Activated CD8-positive, alpha-beta memory T cell treated with anti-CD3 and anti-CD28 coated beads for 48 hours (primary cell): ENCODE measurements at places on chromosomes 12 and 14.

- DNase-seq = no peak
Observed at GRCh38 chr12:124861492-124861891, 2.2 kb downstream of the SCARB1 start.

DNA sequence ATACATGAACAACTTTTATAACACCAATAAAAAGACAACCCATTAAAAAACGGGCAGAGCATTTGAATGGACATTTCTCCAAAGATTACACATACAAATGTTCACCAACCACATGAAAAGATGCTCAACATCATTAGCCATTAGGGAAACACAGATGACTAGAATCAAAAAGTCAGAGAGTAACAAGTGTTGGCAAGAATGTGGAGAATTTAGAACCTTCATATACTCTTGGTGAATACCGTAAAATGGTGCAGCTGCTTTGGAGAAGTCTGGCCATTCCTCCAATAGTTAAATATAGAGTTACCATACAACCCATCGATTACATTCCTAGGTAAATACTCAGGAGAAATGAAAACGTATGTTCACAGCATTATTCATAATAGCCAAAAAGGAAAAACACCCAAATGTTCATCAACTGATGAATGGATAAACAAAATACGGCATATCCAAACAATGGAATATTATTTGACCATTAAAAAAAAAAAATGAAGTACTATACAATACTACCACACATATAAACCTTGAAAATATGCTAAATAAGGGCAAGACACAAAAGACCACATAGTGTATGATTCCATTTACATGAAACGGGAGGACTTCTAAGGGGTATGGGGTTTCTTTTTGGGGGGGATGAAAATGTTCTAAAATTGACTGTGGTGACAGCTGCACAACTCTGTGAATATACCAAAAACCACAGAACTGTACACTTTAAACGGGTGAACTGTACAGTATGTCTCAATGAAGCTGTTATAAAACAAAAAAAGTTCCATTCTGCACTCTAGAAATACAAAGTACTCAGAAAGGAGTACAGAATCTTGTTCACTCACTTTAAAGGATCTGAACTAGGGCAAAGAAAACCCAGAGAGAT is 3.2 kb downstream of the CORO1C start:
- no peak for DNase-seq

GRCh38 chr14:93976477-93977057 is at the start of gene ASB2:
Gene ASB2, minus strand, starts transcription at chr14:93976570. Its CDS starts 12,031 bp downstream, at chr14:93964539.
- no peak for DNase-seq

DNA sequence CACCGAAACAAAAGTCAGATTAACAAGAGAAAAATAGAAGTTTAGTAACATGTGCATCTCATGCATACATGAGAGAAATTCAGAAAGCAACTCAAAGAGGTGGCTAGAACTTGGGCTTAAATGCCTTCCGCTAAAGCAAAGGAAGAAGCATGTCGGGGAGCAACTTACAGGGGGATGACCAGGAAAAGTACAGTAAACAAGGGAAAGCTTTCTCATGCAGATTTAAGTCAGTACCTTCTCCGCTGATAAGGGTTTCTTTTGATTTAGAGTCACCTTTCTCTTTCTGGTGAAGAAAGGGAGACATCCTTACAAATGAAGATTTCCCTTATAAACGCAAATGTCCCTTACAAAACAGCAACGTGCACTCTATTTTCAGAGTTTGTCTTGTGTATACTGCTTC is 6.0 kb upstream of the RNASE6 start:
- no peak for DNase-seq

DNA sequence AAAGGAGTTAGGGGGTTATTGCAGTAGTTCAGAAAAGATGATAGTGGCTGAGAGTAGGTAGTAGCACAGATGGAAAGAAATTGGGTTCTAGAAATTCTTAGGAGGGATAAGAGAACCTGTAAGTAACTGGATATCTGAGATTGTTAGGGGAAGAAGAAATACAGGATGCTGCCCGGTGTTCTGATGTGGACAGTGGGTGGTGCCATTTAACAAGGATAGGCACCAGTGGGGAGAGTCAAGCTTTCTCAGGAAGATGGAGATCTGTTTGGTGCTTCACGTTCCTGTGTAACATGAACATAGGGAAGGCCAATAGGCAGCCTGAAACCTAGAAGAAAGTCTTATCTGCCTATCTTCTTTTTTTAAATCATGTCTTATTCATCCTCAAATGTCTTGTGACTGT is 245.9 kb downstream of the NPAS3 start:
- DNase-seq = no peak

DNA sequence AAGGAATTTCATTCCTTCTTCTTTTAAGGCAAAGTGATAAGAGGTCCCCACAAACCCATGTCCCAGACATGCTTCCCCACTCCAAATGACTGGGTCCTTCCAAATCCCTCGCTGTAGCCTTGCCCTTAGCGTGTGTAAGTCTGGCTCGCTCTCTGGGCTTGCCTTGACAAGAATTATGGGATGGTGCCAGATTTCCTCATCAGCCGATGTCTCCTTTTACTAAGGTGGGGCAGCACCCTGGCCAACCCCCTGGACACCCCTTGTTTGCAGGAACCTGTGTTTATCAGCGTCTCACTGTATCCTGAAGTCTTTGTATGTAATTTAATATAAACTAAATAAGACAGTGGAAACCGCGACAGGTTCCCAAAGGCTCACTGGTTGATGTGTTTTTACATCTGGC is 493.3 kb downstream of the EGLN3 start:
- DNase-seq = no peak

DNA sequence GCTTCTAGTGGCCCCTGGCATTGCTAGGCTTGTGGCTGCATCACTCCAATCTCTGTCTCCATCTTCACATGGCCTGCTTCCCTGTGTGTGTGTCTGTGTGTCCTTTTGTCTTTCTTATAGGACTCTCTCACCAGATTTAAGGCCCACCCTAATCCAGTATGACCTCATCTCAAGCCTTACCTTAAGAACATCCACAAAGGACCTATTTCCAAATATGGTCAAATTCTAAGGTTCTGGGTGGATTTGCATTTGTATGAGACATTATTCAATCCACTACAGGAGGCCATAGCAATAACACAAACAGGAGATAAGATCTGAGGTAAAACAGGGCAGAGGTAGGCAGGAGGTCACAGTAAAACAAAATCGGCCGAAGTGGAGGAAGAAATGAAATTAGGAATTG is 375.9 kb downstream of the BTG1 start:
- DNase-seq = no peak

GRCh38 chr14:99246536-99247097 is 25.4 kb downstream of the BCL11B start:
- no peak for DNase-seq
